ENCODE measurements at places on chromosomes 6 and 20.

DNA sequence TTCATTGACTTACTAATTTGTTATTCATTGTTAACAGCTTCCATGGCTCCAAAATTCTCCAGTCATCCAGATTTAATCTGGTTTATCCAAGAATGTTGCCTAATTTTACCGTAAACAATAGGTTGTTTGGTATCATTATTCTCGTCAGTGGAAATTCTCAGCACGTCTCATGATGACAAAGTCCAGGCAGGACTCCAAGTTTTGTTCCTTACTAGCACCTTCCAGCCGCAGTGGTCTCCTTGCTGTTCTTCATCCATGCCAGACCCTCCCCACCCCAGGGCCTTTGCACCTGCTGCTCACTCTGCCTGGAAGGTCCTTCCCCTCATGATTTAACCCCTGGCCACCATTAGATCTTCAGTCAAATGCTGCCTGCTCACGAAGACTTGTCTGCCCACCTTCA is 48.1 kb upstream of the NAA20 start:
- no peak for DNase-seq

DNA sequence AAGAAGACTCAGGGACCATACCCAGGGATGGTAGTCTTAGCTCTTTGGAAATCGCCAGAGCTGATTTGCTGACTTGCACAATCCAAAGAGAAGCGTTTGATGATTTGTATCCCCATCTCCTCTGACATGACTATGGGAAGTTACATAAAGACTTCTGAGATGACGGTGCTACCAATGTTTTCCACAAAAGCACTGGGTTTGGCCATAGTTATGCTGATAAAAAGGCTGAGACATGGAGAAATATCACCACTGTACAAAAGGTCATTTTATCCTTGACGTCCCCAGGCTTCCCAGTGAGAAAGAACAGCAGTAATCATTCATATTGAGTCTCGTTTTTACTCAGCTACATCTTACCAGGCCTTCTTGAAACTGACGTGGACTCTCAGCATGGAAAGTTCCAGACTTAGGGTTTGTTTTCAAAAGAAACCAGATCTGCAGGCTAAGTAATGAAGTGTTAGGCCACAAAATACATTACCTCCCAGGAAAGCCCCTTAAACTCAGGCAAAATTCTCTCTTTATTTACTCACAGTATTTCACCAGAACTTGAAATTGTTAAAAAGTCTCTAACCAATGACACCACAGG is 370.3 kb upstream of the JARID2 start:
- no peak for DNase-seq

GRCh38 chr6:33206864-33207551 is 1.3 kb upstream of the RING1 start:
- DNase-seq = peak; percentile 94

GRCh38 chr6:15026832-15027231 is 219.0 kb upstream of the JARID2 start:
- DNase-seq = no peak

DNA sequence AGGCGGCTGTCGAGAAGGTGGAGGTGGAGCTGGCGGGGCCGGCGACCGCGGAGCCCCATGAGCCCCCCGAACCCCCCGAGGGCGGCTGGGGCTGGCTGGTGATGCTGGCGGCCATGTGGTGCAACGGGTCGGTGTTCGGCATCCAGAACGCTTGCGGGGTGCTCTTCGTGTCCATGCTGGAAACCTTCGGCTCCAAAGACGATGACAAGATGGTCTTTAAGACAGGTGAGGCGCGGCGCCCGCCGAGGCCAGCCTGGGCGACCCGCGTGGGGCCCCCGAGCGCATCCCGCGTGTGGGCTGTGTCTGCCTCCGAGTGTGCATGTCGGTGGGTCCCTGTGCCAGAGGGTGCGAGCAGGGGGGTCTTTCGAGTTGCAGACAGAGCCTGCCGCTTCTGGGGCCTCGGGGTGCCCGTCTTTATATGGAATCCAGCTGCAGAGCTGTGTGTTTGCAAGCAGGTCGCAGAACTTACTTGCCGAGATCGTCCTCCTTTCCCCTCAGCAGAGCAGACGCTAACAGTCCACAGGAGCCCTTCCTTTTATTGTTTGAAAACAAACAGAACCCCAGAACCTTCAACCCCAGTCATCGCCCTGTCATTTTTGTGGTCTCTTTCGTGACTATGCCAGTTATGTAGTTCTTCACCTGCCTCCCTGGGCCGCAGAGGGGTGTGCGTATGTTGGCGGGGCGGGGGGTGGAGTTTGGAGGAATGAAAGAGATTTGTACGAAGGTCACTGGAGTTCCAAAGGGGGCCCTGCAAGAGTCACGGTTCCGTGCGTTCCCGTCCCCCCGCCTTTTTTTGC is 766 bp downstream of the SLC16A10 start:
- peak; percentile 56 for DNase-seq

DNA sequence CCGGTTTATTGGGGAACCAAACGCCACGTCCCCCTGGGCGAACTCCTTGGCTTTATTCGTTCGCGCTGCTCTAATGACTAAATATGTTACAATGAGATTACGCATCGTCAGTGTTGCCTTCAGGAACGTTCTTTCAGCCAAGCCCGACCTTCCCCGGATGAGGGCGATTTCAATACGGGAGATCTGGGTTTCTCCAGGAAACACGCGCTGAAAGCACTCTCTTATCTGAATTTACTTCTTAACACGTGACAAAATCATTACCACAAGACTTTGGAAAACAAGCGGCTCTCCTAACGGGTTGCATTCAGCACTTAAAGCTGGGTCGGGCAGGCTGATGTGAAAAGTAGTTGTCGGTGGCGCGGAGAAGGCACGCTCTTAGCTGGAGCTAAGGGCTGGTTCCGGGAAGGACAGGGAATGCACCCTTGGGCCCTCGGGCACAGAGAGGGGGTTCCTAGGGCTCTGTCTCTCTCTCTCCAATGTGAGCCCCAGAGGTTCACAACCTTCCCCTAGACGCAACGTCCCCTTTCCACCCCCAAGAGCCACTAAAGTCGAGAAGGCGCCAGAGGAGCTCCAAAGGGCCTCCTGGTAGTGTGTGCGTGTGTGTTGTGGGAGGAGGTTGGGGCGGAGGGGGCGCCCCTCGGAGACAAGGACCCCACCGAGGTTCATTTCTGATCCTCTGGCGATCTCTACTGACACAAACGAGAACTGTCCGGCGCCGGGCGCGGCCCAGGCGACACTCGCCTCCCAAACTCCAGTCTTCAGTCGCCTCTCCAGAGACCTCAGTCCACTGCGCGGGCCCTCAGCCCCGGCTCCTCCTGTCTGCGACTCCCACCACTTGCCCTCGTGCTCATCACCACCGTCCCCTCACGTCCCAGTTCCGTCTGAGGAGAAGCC is 7.1 kb upstream of the NKX2-2 start:
- peak; percentile 79 for DNase-seq

- no peak for DNase-seq
These were observed 28.8 kb downstream of the RWDD2A start for GRCh38 chr6:83221889-83222479.

- DNase-seq = no peak
These were observed 656.7 kb downstream of the EPHA7 start for GRCh38 chr6:92762443-92763273.

- DNase-seq = no peak
These were observed 78.4 kb upstream of the FBXL4 start for GRCh38 chr6:99026135-99026534.

- no peak for DNase-seq
These were observed 19.3 kb upstream of the LY86 start for GRCh38 chr6:6569096-6569810.

DNA sequence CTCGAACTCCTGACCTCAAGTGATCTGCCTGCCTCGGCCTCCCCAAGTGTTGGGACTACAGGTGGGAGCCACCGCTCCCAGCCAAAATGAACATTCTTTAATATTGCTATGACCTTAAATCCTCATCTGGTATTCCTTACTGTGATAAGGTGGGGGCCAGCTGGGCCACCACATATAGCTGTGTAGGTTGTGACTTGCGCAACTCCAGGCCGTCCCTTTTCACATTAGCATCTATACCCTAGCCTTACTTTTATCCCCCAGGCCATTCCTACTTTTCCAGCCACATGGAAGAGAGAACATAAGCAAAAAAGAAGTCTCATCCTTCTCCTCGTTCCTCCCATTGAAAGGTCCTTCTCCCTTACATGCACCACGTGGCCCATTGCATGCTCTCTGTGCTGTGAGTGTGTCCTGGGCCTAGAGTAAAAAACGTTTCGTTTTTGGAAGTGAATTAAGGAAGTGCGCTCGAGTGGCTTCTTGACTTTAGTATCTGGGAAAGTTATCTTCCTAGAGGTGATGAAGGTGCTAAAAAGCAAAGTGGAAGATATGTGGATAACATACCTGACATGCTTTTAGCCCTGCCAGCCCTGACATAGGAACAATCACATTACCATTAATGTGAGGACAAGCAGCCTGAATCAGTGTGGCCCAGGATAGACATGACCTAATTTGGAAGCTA is 56.8 kb upstream of the KIF13A start:
- DNase-seq = no peak

GRCh38 chr6:11202513-11203305 is 29.8 kb downstream of the NEDD9 start:
- peak; percentile 62 for DNase-seq

GRCh38 chr6:99195986-99196655 is 153.4 kb downstream of the FAXC start:
- DNase-seq = no peak

GRCh38 chr20:49808753-49809152 is 3.9 kb upstream of the SLC9A8 start:
- no peak for DNase-seq

DNA sequence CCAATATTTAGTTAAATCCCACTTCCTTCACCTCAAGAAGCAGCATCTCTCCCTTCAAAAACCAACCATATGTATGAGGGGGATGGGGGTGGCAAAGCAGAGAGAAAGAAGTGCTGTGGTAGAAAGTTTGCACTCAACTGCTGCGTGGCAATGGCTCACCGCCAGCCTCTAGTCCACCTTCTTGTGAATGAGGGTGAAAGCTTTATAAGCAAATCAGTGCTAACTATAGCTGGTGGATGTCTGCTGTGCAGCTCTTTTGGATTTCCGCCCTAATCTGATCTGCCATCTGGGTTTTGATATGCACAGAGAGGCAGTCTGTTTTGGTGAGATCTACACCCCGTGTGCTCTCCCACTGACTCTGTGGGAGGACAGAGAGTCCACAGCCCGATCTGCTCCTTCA is 281.2 kb upstream of the SUPT3H start:
- DNase-seq = no peak

DNA sequence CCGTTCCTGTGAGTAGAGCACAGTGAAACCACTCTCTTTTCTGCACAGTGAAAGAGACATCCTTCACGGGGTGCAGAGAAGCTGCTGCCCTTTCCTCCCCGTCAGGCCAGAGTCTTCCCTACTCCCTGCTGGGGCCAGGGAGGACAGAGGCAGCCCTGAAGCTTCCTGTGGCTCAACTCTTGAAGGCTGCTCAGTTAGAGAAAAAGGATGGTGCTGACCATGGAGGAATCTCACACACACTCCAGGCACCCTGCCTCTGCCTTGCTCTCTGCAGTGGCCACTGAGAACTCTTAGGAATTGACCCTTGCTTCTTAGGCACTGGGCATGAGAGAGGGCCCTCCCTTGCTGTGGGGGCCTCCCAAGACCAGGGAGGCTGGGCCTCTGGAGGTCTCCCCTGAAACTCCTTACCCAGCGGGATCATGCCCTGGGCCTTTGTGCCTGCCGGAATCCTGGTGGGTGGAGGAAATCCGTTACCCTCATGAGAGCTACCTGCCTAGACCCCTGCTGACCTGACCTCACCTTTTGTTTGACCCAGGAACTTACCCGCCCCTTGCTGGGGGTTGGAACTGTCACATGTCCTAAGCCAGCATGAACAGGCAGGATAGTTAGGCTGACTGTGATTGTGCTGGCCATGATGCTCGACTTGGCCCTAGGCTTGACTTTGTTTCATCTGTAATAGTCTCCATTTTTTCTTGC is 65.0 kb upstream of the CD93 start:
- DNase-seq = peak; percentile 32

DNA sequence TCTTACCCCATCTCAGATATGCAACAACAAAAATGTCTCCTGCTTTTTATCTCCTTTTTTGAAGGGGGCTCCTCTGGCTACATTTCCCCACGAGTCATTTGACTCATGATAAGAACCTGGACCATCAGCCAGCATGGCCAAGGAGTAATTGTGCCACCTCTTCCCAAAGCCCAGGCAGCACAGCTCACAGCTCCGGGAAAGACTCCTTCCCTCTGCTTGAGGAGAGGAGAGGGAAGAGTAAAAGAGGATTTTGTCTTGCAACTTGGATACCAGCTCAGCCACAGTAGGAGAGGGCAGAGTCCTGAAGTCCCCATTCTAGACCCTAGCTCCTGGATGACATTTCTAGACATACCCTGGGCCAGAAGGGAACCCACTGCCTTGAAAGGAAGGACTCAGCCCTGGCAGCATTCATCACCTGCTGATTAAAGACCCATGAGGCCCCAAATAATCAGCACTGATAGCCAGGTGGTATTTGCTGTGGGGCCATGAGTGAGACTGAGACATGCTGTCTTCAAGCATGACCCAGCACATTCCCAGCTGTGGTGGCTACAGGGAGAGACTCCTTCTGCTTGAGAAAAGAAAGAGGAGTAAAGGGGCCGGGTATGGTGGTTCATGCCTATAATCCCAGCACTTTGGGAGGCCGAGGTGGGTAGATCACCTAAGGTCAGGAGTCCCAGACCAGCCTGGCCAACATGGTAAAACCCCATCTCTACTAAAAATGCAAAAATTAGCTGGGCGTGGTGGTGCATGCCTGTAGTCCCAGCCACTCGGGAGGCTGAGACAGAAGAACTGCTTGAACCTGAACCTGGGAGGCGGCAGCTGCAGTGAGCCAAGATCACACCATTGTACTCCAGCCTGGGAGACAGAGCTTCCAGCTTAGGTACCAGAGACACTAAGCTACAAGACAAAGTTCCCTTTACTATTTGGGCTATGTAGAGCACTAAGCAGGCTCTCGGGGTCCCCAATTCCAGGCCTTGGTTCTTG is 28.1 kb downstream of the NCOA6 start:
- DNase-seq = no peak

- DNase-seq = no peak
These were observed 18.0 kb downstream of the TUBB2A start for GRCh38 chr6:3139090-3139903.

DNA sequence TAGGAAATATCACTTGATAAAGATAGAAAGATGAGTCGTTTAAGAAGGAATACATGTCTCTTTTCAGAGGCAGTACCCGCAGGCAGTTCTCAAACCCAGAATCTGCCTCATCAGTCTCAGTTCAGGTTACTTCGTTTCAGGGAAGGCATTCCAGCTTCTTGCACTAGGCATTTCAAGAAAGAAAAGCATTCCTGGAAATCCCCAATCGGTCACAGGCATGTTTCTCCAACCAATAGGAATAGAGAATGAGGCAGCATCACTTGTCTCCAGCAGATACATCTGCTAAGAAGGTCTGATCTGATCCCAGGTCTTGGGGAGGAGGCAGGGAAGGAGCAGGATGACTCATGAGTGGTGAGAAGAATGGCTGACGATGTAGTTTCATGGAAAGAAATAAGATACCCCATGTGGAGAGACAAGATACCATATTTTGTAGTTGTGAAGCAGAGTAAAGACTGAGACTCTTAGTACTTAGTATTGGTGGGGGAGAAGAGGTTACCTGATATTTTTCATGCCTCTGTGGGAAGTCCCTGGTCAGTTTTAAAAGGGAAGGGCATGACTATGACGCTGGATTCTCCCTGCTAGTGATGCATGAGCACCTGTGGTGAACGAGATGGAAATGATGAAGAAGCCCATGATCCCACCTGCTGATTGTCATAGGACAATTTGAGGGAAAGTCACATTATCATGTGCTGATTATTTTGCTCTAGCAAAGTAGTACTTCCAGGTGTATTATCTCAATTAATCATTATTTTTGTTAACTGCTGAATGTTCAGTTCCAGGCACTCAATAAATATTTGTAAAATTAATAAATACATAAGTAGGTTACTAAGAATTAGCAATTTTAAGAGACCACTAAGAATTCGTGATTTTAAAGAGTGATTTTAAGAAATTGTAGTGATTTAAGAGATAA is 20.3 kb upstream of the HLA-DRB1 start:
- DNase-seq = peak; percentile 82

- no peak for DNase-seq
These were observed 4.5 kb upstream of the ALDH8A1 start for GRCh38 chr6:134954272-134955000.

All from ecto neural progenitor cell (in vitro differentiated cells).